ENCODE measurements at places on chromosomes 5 and 9. TPM values are rescaled to one million over a fixed set of nuclear protein-coding genes. Genes with fewer than 3 reads are reported as not detected.

ESM1 gene
- total RNA-seq: 214 TPM

AFAP1L1 gene
- 118 TPM for total RNA-seq

HAVCR1 gene
- total RNA-seq: not detected

PAPPA gene
- 0.09 TPM for total RNA-seq

LSM11 gene
- total RNA-seq: 9.0 TPM

PCDHGB7 gene
- total RNA-seq: 5.8 TPM

HAPLN1 gene
- total RNA-seq: not detected

BSPRY gene
- not detected for total RNA-seq

DPM2 gene
- 8.1 TPM for total RNA-seq

LCP2 gene
- not detected for total RNA-seq

ELOVL7 gene
- under 0.01 TPM for total RNA-seq

FAM169A gene
- 0.45 TPM for total RNA-seq

PCDHB6 gene
- 0.09 TPM for total RNA-seq

SGCD gene
- total RNA-seq: not detected
